ENCODE measurements at places on chromosomes 12 and 14.

GRCh38 chr12:116213885-116214527 is 63.5 kb downstream of the MED13L start:
- DNase-seq, result no peak

GRCh38 chr12:49621651-49622500 is 1.5 kb upstream of the PRPF40B start:
- no peak for DNase-seq

GRCh38 chr12:49843411-49843810 is 505 bp upstream of the BCDIN3D start:
- no peak for DNase-seq

DNA sequence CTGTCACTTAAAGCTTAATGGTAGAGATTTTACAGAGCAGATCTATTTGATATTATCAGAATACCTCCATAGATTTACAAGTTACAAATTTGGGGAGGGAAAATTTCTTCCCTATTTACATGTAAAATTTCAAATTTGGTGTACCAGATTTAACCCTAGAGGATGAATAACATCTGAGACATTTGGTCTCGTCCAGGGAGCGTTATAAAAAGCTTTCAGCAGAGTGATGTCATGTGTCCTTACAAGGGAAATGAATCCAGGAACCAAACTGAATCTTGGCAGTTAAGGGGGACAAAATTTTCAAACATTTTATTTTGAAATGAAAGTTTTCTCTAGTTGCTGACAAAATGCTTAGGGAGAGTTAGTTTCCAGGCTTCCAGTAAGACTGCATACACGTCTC is 4.5 kb upstream of the CDK17 start:
- DNase-seq, result no peak

GRCh38 chr12:39587225-39587624 is 32.4 kb downstream of the ABCD2 start:
- DNase-seq, result no peak

GRCh38 chr12:6452245-6452943 is 552 bp downstream of the TAPBPL start:
- DNase-seq, result no peak

DNA sequence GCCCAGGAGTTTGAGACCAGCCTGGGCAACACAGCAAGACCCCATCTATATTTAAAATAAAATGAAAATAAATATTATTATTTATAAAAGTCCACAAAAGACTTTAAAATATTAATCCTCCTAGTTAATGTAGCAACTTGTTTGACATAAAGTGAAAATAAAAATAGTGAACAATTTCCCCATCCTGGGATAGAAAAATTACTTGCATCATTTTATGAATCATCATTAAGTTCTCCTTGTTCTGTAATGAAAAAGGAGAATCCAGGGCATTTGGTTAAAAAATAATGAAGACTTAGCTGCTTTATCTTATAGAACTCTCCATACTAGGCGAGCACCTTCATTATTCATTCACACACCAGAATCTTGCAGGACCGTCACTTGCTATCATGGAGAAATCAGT is 66.1 kb downstream of the ELK3 start:
- DNase-seq, result no peak

DNA sequence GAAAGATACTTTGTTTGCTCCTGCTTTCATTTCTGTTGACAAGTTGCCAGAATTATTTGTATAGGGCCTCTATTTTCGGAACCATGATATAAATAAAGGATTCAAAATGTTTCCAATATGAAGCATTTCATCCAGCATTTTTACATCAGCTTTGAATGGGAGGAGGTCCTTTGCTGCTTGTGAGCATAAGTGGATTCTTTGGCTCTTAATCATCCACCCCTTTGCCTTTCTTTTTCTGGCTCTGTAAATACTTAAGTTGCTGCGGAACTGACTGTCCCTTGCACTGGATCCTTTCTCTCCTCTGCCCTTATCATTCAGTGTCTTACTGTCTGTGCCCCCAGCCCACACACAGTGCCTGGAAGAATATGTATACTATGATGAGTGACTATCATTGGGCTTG is 357.3 kb upstream of the RGS6 start:
- no peak for DNase-seq

DNA sequence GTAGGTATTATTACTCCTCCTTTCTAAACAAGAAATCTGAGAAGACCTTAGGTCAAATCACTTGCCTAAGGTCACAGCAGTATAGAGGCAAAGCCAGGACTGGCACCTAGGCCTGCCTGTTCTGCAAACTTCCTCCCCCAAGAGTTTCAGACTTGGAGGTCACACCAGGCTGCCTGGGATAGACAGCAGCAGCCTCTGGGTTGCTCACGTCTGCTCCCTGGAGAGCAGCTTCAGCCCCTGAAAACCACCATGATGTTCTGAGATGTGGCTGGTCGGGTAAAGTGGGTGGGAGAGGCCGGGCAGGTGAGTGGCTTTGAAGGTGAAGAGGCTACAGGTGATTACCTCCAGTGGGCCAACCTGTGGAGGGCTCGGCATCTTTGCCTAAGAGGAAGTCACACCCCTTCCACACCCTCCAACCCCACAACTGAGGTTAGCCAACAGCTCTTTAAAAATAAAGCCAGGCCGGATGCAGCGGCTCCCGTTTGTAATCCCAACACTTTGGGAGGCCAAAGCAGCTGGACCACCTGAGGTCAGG is 37.0 kb upstream of the PNMA1 start:
- DNase-seq, result no peak

- no peak for DNase-seq
Observed at GRCh38 chr14:54713379-54713778, 146.5 kb downstream of the SAMD4A start.

DNA sequence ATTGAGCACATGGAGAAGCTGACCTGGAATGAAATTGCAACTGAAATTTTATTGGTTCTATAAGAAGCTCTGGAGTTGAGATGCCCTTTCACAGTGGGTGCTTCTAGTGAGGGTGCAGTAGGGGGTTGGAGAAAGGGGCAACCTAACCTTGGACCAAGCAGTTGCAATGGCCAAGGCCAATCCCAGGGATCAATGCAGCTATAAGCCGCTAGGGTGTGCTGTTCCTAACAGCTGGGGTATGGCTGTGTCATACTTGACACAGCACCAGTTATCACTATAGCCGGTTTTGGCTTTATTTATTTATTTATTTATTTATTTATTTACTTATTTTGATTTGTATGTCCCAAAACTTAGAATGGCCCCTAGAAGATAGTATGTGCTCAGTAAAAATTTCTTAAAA is 505.9 kb downstream of the FLRT2 start:
- no peak for DNase-seq

- no peak for DNase-seq
Observed at GRCh38 chr14:31084385-31084784, 58.2 kb upstream of the STRN3 start.

DNA sequence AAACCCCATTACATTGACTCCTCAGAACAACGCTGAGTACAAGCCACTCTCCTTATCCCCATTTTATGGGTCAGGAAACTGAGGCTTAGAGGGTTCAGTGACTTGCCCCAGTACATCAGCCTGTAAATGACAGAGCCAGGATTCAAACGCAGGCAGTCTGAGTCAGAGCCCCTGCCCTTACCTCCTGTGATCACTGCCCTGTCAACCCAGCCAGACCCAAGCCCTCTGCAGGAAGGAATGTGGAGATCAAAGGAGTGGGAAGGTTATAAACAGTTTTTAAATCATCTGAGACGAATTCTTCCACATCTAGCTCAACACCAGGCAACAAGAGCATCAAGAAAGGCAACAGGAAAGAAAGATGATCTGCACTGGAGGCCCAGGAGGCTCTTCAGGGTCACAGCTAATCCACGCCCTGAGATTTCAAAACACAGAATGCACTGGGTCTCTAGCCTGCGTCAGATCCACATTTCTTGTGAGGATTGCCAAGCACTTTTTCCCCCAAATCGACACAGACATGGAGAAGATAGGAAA is 38.5 kb downstream of the SPTB start:
- no peak for DNase-seq

GRCh38 chr12:162467-163307 is 51.3 kb downstream of the SLC6A12 start:
- no peak for DNase-seq

GRCh38 chr14:81938341-81938740 is 404.7 kb upstream of the SEL1L start:
- DNase-seq, result no peak

GRCh38 chr12:9702255-9702654 is 30.6 kb downstream of the CLECL1 start:
- no peak for DNase-seq

GRCh38 chr14:61470261-61470960 is 149.0 kb downstream of the PRKCH start:
- DNase-seq, result no peak

DNA sequence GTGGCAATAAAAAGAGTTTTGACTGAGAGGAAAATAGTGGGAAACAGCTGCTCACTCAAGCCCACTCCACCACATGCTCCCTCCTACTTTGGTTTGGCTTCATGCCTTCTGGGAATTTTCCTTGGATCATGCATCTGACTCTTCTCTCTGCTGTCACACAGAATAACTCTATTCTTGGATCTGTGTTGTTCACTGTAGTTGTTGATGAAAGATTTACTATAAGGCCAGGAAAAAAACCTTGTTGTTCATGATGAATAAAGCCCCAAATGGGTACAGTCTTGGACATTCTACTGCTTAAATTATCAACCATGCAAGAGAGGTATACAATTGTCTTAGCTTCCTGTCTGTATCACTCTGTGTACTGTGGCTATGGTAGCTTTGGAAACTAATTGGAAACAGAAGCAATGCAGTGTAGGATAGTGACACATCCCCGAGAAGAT is 70.5 kb downstream of the TMX1 start:
- no peak for DNase-seq

DNA sequence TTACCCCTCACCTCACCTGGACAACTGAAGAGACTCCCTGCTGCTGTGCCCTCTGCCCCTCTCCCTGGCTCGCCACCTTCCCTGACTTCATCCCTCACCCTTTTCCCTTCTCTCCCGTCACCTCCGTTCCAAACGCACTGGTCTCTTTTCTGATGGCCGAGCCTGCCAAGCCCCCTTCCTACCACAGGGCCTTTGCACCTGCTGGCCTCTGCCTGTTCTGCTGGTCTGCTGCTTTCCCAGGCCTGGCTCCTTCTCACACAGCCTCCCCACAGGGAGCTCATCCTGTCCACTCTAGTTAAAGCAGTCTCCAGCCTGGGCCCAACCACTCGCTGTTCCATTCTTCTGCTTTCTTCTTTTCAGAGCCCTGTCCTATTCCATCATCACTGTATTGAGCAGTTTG is 34.6 kb downstream of the RBM19 start:
- DNase-seq, result no peak

DNA sequence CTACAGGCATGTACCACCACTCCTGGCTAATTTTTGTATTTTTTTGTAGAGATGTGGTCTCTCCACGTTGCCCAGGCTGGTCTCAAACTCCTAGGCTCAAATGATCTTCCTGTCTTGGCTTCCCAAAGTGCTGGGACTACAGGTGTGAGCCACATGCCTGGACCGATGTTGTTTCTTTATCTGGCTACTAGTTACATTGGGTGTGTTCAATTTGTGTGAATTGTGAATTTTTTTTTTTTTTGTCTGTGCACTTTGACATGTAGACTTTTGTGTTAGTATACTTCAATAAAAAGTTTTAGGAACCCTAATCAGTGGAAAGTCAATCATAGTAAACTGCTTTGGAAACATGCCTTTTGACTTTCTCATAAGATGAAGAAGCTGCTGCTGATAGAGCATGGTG is 24.0 kb upstream of the SLC17A8 start:
- no peak for DNase-seq

DNA sequence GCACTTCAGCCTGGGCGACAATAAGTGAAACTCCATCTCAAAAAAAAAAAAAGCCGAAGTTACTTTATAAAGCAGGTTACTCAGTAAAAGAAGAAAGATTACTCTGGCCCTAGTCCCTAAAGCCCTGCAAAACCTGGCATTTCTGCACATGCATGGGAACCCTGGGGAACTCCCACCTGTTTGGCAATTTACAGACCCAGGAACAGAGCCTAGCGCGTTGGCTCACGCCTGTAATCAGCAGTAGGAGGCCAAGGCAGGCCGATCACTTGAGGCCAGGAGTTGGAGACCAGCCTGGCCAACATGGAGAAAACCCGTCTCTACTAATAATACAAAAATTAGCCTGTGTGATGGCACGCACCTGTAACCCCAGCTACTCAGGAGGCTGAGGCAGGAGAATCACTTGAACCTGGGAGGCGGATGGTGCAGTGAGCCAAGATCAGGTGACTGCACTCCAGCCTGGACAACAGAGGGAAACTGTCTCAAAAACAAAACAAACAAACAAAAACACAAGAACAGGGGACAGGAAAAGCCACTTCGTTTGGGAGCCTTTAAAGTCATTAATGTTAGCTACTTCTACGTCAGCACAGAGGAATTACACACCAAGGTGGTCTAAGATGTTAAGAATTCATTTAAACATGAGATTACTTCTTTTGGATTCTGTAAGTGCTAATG is 34.1 kb upstream of the SPTSSA start:
- DNase-seq, result no peak

Measured in stimulated activated effector memory CD8-positive, alpha-beta T cell treated with anti-CD3 and anti-CD28 coated beads, Interleukin-12 subunit alpha, Interleukin-12 subunit beta, amount 100 ng/mL, for 72 hours (primary cell).